ENCODE measurements at places on chromosomes 7 and 10.

DNA sequence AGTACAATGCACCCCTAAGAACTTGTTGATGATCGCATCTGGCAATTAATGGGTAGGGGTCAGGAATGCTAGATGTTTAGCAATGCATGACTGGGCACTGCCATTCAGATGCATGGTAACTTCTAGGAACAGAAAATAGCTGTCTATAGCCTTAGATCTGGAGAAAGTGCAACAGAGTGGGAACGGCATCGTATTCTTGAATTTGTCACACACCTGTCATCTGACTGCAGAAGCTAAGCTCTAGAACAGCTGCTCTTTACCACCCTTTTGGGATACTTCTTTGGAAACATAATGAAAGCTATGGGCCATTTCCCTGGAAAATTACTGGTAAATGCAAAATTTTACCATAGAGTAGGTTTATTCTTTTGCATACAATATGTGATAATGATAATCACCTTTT is 118.1 kb downstream of the SLC25A13 start:
- DNase-seq, result no peak

DNA sequence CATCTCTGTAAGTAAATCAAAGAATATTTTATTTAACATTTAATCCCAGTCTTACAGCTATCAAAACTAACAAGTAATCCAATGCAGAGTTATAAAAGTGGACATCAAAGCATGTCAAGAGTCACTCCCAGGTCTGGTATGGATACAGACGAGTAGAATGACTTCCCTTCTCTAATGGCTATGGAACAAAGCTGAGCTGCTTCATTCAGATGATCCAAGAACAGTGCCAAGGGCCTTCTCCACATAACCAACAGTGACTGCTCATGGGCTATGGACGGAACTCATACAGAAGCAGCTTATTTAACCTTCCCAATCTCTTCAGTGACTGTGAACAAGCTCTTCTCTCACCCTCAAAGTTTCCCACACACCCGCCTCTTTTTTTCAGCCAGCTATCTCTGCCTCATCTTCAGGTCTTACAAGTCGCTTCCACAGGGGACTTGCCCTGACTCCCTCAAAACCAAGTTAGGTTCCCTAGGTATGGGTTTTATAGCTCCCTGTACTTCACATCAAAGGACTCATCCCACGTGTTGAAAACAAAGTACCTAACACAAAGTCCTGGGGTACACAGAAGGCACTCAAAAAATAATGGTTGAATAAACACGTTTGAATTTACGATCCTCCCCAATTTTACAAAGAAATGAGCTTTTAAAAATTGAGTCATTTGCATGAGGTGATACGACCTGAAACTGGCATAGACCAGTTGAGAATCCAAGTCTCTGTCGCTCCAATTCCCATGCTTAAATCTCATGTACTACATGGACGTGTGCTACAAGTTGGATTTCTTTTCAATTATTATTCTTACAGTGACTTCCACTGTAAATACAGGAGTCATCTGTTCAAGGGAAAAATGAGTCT is 3.1 kb downstream of the USP6NL start:
- no peak for DNase-seq

GRCh38 chr10:12489806-12490205 is 140.5 kb downstream of the CAMK1D start:
- no peak for DNase-seq

DNA sequence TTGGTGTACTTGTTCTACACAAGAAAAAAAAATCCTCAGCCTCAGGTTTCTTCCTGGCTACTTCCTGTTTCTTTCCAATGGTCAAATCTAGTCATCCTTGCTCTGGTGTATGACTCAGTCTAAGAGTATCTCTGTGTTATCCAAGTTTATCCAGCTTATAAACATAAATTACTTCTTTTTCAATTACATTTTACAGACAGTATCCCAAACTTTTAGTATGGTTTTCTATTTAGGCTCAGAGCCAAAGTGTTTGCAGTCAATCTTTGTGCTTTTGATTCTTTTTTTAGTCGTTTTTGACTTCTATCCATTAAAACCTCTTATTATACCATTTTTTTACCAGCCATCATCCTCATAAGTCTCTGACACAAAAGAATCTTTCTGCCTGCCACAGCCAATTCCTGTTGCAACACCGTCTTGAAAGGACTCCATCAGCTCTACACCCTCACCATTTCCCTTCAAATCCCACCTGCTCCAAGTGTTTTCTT is 294.6 kb downstream of the PTEN start:
- DNase-seq, result no peak

DNA sequence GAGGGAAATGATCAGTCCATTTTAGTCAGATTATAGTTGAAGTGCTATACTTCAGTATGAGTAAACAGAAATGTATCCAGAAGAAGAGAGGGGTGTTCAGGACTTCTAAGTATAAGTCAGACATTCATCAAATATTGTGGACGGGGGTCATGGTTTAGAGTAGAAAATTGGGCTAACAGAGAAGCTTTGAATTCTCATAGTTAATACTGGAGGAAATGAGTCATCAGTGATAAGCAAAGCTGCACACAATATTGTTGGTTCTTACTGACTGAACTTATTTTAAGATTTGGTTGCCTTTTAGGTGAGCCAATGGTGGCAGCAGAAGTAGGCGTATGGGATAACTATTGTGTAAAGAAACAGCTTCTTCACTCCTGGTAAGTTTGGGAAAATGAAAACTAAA is 1.7 kb upstream of the SUMF2 start:
- DNase-seq, result no peak

DNA sequence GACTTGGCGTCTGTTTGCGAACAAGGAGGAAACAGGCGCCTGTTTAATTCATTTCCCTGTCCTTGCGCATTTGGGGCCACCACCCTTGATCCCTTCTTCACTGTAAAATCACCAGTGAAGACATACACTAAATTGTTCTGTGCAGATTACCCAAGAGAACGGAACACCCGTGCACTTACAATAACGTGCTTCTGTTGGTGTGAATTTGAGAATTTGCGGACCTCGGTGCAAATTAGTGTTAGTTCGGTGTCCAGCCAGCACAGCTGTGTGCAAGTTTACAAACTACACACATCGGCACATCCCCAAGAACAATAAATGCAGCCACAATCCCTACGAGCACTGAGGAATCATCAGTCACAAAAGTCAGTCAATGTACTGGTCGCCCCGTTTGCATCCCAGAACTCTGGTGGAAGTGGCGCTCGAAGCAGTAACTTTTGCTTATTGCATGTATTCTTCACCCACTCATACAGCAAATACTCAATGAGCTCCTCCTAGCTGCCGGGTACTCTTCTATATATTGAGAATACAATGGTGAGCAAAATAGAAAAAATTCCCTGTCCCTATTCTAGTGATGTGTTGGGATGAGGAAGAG is 786 bp upstream of the CNOT4 start:
- DNase-seq, result peak; percentile 25

DNA sequence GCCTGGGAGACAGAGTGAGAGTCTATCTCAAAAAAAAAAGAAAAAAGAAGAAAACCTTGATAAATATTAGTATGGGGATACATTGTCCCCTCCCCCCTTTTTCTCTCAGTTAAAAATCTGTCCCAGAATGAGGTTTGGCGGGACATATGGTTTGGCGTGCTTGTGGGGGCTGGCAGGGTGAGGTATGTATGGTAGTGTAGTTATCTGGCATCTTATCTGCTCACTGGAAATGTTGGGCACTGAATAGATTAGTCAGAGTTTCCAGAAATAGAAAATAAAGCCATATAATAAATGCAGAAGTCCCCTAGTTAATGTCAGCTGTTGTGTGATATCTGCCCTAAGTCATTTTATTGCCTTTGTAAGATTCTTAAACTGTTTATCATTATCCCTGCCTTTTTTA is 397.5 kb upstream of the GALNT17 start:
- no peak for DNase-seq

GRCh38 chr7:73820013-73820412 is 10.8 kb upstream of the CLDN4 start:
- DNase-seq, result no peak

GRCh38 chr10:34524369-34525091 is 290.6 kb downstream of the PARD3 start:
- no peak for DNase-seq

- DNase-seq, result no peak
These were observed 5.8 kb downstream of the GHRHR start for GRCh38 chr7:30969604-30969970.

DNA sequence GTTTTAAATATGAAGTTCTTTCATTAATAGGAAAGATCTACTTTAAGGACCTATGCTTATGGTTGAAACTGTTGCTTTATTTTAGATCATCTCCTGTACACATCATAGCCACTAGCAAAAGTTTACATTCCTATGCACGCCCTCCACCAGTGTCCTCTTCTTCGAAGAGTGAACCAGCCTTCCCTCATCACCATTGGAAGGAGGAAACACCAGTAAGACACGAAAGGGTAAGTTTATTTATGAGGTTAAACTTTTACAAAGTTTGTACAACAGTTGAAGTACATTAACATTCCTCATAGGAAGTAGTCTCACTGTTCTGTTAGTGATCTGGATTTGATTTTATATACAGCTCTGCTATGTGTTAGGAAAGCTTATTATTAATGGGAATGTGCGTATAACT is 16.9 kb downstream of the HBP1 start:
- DNase-seq, result no peak

DNA sequence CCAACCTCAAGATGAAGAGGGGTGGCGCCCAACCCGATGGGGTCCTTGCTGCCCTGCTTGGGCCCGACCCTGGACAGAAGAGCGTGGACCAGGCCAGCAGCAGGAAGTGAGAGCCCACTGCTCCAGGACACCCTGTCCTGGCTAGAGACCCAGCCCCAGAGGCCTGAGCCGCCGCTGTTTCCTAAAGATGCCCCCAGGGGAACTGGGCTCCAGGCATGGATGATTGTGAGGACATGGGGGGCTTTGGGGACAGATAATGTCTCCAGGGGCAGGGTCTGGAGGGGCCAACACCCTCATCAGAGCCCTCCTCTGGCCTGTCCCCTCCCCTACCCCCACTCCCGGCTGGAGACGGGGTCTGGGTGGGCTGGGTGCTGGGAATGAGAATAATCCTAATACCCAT is 71.7 kb downstream of the MYL10 start:
- DNase-seq, result no peak

DNA sequence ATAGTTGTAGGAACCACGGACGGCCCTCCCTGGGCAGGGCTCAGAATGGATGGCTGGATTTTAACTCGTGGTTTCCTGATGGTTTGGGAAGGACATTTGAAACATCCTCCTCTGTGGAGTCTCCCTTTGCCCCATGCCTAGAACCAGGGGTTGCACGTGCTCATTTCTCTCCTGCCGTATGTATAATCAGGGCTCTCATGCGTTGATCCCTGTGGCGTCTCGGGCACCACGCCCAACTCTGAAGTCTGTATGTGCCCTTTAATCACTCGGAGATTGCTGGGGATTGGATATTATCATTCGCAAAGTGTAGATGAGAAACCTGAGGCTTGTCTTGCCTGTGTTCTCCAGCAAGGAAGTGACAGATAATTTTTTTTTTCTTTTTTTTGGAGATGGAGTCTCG is 257.1 kb downstream of the CAMK1D start:
- DNase-seq, result no peak

- no peak for DNase-seq
These were observed 936 bp downstream of the IGF2BP3 start for GRCh38 chr7:23469150-23469960.

- DNase-seq, result no peak
These were observed 154.8 kb upstream of the PRSS58 start for GRCh38 chr7:142412551-142413193.

DNA sequence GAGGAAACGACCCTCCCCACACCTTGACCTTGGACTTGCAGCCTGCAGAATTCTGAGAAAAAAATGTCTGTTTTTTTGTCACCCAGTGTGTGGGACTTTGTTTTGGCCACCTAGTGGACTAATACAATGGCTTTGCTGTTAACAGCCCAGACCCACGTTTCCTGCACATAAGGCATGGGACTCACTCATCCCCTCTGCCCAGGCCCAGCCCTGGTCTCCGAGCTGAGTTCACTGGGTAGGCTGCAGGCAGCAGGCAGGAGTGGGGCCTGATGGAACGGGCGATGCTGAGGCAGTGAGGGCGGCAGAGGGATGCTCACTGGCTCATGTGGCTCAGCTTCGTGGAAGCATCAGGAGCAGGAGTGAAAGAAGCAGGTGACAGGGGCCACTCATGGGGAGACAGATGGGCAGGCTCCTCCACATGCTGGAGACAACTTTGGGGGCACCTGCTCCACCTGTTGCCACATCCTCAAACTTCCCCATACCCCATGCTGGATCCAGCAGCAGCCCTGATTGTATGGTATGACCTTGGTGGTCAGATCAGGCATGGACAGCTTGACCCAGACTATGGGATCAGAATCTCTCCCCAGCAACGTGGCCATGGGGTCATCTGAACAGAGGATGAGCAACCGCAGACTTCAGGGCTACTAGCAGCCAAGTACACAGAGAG is 65.8 kb upstream of the ANTXRL start:
- DNase-seq, result no peak

GRCh38 chr7:76009672-76010600 is 15.5 kb upstream of the TMEM120A start:
- peak; percentile 71 for DNase-seq

GRCh38 chr10:47112612-47113011 is 187.4 kb upstream of the GDF10 start:
- no peak for DNase-seq

DNA sequence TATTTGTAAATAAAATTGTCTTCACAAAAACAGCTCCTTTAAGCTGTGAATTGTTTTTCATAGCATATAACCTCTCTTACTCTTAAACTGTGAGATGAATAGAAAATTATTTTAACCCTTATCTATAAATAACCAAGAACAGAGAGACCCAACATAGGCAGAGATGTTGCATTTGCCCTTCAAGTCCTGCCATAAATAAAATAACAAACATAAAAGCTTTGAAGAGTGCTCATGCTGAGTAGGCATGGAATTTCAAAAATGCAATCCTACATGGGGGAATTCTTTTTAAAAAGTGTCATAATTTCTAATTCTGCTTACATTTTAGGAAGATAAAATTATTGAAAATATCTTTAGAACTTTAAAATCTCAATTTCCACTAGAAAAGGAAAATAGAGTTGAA is 124.1 kb upstream of the FERD3L start:
- DNase-seq, result no peak

GRCh38 chr7:5750031-5750653 is 31.3 kb downstream of the RNF216 start:
- DNase-seq, result no peak

Data from putamen (tissue), 1 donor.